Stimulated activated CD4-positive, alpha-beta T cell treated with anti-CD3 and anti-CD28 coated beads, Interleukin-2, amount 100 ng/mL, for 4 hours (primary cell): ENCODE measurements at places on chromosomes 4 and X.

DNA sequence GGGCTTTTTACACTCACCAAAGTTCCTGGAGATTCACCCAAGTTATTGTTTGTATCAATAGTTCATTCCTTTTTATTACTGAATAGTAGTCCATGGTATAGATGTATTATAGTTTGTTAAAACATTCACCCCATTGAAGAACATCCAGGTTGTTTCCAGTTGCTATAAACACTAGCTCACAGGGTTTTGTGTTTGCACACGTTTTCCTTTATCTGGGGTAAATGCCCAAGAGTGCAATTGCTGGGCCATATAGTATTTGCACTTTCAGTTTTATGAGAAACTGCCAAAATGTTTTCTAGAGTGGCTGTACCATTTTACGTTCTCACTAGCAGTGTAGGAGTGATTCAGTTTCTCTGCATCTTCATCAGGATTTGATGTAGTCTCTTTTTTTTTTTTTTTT lies 57.1 kb downstream of the CBLL2 start:
- DNase-seq, result no peak

DNA sequence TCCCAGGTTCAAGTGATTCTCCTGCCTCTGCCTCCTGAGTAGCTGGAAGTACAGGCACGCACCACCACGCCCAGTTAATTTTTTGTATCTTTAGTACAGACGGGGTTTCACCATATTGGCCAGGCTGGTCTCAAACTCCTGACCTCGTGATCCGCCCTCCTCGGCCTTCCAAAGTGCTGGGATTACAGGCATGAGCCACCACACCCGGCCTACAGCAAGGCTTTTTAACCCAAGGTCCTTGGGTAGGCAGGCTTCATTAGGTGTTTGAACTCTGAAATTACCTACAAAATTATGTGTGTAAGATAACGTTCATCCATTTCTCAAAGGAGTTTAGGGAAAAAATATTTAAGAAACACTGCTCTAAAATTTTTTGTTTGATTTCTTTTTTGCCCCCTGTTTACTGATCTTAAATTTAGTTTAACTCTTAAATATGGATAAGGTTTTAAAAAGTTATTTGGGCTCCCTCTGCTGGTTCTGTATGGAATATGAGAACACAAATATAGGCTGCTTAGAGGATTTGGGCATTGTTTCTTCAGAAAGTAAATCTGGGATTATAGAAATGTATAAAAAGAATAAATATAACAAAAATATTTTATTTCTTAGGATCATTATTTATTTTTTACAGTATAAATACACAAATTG lies 92.8 kb downstream of the CBR4 start:
- no peak for DNase-seq

GRCh38 chr4:181821039-181822004 lies 421.9 kb upstream of the TENM3 start:
- DNase-seq, result no peak

GRCh38 chrX:4830880-4831557 lies 1117.6 kb upstream of the PRKX start:
- no peak for DNase-seq

DNA sequence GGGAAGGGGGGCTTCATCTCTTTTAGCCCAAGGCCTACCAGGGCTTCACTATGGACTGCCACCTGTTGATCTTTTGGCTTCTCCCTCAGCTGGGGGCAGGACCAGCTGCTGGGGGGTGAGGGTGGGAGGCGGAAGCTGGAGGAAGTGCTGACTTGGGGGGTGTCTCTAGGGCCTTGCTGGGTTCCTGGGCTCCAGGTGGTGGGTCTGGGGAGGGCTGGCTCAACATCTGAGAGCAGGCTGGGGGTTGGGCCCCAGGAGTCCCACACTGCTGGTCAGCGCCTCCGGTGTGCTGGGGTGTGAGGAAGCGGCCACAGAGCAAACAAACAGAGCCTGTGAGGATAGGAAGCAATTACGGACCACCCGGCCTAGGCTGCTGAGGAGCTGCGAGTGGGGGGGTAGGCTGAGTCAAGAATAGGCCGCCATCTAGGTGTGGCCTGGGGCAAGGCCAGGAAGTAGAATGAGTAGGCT lies 85.7 kb downstream of the EFNB1 start:
- no peak for DNase-seq
